ENCODE measurements at places on chromosomes 4 and X.

GRCh38 chr4:73704314-73705055, 35.9 kb upstream of the CXCL8 start:
- DNase-seq = peak; percentile 10

- DNase-seq = no peak
Measured at GRCh38 chr4:41334182-41334581, 77.5 kb downstream of the UCHL1 start.

DNA sequence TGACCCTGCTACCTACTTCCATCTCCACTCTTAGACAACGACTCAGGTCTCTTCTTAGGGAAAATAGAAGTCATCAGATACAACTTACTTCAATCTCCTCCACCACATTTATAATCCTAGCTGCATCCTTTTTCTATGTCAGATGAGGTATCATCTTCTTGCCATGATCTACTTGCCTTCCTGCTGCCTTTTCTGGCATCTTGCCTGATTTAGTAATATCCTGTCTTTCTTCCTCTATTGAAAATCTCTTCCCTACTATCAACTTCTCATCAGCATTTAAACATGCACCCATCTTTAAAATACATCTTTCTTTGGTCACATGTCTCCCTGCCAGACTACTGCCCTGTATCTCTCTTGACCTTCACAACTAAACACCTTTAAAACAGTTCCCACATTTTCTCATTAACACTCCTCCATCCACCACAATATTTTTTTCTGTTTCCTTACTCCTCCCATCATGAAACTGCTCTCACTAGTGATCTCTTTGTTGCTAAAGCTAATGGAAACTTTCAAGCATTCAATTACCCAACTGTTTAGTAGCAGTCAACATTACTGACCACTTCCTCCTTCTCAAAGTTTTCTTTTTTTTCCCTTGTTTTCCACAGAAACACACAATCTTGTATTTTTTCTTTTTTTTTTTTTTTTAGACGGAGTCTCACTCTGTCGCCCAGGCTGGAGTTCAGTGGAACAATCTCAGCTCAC, 100.8 kb upstream of the CXorf66 start:
- no peak for DNase-seq

- no peak for DNase-seq
Measured at GRCh38 chr4:144658903-144659302, 12.9 kb downstream of the HHIP start.

DNA sequence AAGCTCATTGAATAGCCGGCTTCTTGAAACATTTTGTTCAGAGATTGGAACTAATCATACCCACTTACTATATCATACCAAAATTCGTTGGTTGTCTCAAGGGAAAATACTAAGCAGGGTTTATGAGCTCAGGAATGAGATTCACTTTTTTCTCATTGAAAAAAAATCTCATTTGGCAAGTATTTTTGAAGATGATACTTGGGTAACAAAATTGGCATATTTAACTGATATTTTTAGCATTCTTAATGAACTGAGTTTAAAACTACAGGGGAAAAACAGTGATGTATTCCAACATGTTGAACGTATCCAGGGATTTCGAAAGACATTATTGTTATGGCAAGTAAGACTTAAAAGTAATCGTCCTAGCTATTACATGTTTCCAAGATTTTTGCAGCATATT, 6.4 kb downstream of the FAM200B start:
- no peak for DNase-seq

- DNase-seq = no peak
Measured at GRCh38 chr4:3304831-3305609, 12.2 kb downstream of the RGS12 start.

DNA sequence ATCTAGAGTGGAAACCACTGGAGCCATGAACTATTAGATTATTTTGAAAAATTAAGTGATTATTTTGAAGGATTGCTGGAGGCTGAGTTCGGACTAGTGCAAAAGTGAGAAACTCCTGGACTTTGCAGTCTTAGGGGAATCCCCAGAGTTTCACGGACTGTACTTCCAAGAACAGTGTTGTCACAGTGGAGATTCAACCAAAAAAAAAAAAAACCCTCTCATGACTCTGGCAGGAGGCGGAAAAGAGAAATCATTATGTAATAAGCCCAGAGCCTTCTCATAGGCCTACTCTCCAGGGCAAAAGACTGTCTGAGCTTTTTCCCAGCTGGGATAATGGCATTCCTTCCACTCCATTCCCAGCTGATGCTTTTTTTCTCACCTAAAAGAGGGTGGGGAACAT, 16.8 kb upstream of the C4orf51 start:
- DNase-seq = no peak

DNA sequence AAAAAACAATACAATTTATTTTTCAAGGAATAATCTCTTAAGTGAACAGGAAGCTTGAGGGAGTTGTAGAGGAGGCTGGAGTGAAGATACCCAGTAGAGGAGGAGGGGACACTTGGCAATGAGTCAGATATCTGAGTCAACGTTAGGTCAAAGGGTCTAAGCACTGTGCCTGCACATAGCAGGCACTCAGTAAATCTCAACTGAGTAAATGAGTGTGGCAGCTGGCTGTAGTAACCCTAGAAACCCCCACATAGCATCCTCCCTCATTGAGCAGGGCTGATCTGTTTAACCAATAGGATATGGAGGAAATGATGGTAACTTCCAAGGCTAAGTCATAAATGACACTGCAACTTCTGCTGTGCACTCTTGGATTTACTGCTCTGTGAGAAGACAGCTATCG, 186.0 kb upstream of the FAM241A start:
- DNase-seq = no peak

DNA sequence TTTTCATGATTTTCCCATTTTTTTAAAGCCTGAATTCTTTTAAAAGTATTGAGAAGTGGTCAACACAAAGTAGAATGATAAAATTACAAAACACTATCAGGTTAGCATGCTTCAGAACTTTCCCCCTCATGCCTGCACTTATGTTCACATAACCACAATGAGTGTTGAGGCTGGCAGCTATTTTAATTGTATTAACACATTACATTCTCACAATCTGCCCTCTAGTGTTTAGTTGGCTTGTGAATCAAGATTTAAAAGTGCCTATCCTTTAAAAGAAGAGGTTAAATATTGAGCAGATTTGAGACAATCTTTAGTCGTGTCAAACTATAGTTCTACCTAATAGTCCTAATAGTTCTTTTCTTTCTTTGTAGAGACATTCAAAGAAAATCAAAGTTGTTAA, 93.6 kb upstream of the NAP1L5 start:
- DNase-seq = no peak

DNA sequence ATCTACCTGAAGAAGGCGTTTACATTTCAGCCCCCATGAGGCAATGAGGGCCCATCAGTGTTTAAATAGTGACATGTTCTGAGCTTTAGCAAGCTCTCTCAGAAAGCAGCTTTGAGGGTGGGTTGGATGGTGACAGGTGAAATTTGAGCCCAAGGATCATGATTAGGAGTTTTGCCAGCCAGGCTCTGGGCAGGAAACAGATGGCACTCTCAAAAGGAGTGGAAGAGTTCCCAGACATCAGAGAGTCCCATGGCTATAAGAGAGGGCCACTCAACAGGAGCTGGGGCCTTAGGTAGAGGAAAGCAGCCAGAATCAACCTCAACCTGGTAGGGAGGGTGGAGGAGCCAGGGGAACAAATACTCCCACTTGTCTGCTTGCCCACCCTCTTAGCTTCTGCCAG, 499.8 kb downstream of the MID1IP1 start:
- no peak for DNase-seq

- no peak for DNase-seq
Measured at GRCh38 chrX:21975812-21976211, 35.3 kb downstream of the SMS start.

GRCh38 chr4:175068266-175068665, 150.1 kb downstream of the ADAM29 start:
- DNase-seq = no peak

- DNase-seq = no peak
Measured at GRCh38 chr4:119118397-119118796, 17.2 kb upstream of the MYOZ2 start.

DNA sequence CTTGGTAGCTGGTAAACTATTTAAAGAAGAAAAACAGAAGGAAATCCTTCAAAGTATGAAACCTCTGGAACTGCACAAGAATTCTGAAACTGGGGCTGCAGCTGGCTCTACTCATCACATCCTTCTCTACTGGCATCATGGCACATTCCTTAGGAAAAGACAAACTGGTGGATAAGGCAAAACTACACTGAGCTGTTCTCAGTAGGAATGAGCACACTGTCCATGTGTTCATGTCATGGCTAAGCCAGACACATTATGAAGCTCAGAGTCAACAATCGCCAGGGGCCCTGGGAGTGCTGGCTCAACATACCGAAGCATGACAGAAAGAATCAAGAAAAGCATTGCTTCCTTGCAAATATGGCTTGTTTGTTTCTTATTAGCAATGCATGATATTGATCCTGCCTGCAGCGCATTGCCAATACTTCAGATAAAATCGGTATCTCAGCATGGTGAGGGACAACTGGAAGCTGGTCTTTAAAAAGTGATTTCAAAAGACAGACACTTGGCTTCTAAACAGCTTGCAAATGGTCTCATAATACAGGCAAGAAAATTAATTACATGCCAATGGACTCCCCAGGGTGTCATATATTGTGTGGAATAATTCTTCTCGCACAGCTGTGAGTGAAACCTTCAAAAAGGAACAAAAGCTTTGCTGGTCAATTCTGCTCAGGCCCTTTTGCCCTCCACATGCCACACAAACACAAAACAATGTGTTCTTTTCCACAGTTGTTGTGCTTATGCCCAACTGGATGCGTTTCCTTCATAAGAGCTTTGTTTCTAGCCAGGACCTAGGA, 300.2 kb upstream of the VCX start:
- no peak for DNase-seq

DNA sequence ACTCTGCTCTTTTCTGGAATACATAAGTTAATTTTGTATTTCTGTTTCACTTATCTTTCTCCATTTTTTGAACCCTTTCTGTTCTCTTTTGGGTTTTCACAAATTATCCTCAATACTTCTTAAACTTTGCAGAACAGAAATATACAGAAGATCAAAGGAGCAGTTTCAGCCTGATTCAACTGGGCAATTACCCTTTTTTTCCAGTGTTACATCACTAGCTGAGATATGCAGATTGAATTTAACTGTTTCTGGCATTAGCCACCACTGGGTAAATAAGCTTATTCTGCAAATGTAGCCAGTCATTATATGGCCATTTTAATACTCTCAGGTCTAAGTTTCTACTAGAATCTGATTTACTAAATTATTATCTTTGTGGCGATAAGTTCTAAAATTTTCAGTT, 66.9 kb upstream of the GRID2 start:
- no peak for DNase-seq

- no peak for DNase-seq
Measured at GRCh38 chr4:153577053-153577452, 107.0 kb upstream of the TLR2 start.

- DNase-seq = no peak
Measured at GRCh38 chrX:13432414-13433297, 112.8 kb upstream of the ATXN3L start.

DNA sequence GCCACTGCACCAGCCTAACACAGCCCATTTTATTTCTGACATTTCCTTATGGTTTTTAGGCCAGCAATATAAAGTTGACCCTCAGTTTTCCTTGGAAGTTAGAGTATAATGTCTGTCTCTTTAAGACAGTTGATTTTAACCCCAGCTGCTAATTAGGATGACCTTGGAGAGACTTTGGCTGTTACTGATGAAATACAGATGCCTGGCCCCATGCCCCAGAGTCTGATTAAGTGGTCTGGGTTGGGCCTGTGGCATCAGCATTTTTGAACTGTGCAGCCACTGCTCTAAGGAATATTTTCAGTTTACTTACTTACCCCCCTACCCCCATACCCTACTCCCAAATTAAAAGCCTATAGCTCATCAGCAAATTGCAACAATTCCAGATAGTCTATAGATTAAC, 85.8 kb downstream of the DCLK2 start:
- no peak for DNase-seq

DNA sequence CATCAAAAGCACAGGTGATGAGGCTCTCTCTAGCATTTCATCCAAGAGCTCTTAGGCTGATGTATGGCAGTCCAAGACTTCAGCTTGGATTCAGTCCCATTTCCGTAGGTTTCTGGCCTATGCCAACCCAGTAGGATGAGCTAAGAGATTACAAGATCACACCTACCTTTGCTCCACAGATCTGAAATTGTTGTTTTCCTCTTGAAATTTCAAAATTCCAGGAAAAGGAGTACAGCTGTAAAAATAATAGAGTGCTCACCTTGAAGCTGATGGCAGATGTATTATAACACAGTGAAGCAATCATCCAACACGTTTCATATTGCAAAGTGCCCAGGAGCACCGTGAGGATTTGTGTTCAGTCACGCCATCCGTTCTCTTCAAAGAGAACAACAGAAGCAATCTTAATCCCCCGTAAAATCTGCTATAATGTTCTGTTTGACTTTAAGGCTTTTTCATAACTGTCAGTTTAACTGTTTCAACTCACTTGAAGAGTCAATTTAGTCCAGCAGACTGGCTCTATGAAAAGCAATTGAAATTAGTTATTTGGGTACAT, 137.5 kb downstream of the CPE start:
- DNase-seq = no peak

GRCh38 chrX:40727581-40728252, 7.6 kb downstream of the MED14 start:
- DNase-seq = no peak

DNA sequence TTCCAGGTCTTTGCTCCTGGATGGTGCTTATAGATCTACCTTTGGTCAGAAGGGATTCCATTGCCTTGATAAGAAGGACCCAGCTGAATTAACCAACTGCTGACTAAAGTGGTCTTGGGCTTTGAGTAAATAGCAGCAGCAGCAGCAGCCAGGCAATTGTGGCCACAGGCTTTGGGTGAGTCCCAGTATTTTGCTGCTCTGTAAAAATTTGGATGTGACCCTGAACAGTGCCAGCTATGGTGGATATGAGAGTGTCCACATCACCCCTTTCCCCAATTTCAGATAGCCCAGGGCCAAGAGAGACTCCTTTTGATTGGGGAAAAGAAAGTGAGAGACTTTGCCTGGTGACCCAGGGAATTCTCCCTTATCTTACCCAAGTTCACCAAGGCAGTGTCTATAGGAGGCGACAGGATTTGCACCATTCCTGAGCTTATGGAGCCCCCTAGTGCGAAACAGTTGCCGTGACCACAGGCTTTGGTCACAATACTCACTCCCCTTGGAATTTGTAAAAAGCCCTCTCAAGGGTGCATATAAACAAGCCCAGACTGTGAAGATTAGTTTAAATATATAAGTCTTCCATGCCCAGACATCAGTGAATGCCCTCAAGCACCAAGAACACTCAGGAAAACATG, 518.0 kb downstream of the TMA16 start:
- DNase-seq = peak; percentile 30

GRCh38 chr4:121041307-121042090, 30.8 kb downstream of the NDNF start:
- DNase-seq = peak; percentile 13

DNA sequence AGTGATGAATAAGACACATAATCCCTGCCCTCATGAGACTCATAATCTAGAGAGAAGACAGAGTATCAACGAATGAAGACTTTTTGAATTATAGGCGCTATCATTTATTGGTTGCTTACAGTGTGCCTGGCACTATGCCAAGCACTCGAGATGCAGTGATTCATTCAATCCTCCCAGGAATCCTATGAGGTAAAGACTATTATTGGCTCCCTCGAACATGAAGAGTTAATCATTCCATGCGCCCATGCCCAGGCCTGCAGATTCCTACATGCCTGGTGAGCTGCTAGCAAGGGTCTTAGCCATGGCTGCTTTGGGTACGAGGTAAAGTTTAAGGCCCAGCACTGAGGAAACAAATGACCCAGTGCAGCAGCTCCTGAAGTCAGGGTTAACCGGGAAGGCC, 47.0 kb downstream of the TEX13B start:
- DNase-seq = no peak

- DNase-seq = no peak
Measured at GRCh38 chr4:81442484-81443085, 29.1 kb downstream of the RASGEF1B start.

- DNase-seq = no peak
Measured at GRCh38 chr4:100721077-100721476, 203.3 kb upstream of the EMCN start.

All from CD4-positive, alpha-beta T cell treated with Interleukin-21 for 1 hour (primary cell).